Stimulated activated CD4-positive, alpha-beta T cell treated with anti-CD3 and anti-CD28 coated beads, Interleukin-1b, Interleukin-23, amount 100 ng/mL, for 24 hours (primary cell): ENCODE measurements at places on chromosomes 4 and X.

DNA sequence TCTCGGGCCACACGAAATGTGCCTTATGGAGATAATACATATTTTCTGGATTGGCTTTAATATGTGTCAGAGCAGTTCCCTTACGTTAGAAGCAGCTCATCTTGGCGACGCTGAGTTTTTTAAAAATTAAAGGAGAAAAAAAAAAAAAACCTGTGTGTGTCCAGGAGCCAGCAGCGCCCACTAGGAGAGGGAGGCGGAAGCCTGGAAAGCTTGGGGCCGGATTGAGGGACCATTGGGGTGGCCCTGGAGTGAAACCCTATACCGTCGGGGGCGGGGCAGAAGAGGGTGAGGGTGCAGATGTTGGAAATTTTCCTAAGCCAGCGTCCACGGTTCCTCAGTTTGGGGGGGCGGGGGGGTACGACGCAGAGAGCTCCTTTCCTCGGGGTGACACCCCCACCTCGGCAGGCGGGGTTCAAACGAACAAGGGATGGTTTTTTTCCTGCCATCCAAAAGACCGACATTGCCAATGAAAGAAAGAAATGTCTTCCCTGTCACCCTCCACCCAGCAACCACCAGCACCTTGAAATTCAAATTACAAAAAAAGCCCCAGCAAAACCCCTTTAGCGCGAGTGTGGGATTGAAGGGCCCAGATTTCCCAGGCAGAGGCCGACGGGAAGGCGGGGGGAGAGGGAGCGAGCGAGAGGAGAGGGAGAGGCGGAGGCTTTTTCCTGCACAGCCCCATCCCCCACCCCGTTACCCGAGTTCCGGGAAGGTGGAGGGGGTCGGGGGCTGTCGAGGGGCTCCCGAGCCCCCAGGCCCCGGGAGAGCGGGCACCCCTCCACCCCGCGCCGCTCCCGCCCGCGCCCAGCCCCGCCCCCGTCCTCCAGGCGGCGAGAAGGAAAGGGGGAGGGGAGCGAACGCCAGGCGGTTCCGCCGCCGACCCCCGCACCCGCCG is 859 bp downstream of the SMARCA1 start:
- DNase-seq, result no peak

- no peak for DNase-seq
Measured at GRCh38 chrX:149961572-149961971, 23.3 kb upstream of the EOLA2 start.

DNA sequence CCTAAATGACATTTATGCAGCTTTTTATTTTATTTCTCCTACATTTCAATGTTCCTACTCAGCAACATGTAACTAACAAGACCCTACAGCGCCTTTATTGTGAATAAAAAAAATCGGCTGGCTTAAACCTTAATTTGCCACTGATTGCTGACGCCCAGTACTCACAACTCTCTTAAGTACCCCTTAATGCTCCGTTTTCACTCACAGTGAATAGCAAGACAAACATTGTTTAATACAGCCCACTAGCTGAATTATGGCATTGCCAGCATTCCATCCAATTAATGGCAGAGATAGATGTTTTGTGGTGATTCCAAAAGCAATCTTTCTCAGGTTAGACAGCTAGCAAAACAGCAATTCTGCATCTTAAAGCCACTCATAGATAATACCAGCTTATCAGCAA is 61.1 kb downstream of the PPARGC1A start:
- no peak for DNase-seq

DNA sequence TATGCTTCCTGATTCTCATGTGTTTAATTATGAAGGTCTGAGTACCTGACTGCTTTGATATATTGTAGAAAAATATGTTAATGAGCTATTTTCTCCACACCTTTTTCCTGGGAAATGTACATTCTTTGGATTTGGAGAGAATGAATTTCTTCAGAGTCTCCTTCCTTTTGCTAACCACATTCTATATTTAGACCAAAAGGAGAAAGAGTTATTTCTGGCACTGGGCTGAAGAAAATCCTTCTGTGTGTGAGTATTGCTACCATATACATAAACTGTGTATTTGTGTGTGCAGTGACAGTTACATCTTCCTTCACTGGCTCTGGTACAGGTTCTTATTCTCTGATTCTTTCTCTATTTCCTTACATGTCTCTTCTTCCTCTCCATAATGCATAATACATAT is 44.5 kb upstream of the PGRMC2 start:
- no peak for DNase-seq

GRCh38 chr4:35025152-35025834 is 1219.0 kb downstream of the ARAP2 start:
- DNase-seq, result no peak

- no peak for DNase-seq
Measured at GRCh38 chr4:5364406-5364805, 313.1 kb downstream of the STK32B start.

DNA sequence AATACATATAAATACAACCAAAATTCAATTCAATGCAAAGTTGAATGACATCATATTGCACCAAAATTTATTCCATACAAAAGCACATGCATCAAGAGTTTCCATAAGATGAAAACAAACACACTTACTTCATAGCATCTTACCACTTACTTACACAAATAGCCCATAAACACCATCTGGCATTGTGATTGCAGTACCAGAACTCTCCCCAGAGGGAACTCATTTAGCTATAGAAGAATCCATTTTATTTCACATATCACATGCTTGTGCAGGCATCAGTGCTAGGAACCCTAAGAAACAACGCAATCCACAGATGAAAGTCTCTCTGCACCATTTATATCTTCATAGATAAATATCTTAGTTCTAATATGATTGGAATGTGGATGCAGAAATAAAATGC is 77.9 kb downstream of the SLC7A11 start:
- DNase-seq, result no peak

GRCh38 chr4:8737601-8738279 is 133.9 kb downstream of the HMX1 start:
- DNase-seq, result no peak

DNA sequence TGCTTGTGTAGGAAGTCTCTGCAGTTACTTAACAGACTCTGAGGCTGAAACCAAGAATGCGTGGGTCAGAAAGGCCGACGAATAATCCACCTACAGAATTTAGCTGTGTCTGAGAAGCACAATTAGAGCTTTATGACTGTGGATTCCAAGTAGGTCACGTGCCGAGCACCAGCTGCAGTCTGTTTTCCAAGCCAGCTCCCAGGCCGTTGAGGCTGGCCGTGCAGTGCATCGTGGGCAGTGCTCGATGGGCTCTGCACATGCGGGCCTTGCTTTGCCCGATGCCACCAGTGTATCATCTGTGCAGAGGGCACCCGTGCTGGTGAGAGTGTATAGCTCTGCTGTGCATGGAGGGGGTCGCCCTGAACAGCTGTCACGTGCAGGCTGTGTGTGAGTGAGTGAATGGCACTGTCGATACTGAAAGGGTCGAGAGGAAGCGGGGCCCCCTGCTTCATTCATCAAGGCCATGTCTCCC is 67.5 kb upstream of the CLDN34 start:
- DNase-seq, result no peak

DNA sequence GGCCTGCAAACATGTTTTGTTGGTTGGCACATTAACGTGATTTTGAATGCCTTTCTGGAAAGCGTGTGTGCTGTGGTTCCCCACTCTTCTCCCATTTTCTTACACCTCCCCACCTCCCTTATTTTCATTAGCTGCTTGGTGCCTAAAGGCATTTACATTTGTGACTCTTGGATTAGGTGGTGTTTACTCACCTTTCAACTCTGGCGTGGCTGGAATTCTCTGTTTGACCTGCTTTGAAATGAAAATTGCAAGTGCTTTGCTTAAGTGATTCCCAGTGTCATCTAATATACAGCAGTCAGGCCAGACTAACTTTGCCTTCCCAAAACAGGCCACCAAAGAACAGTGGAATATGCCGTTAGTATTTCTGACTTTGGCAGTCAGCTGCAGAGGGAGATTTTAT is 80.5 kb downstream of the NHSL2 start:
- DNase-seq, result no peak

- no peak for DNase-seq
Measured at GRCh38 chrX:129808158-129808828, 28.5 kb downstream of the SASH3 start.

- DNase-seq, result no peak
Measured at GRCh38 chr4:78570117-78570516, 18.5 kb downstream of the ANXA3 start.

DNA sequence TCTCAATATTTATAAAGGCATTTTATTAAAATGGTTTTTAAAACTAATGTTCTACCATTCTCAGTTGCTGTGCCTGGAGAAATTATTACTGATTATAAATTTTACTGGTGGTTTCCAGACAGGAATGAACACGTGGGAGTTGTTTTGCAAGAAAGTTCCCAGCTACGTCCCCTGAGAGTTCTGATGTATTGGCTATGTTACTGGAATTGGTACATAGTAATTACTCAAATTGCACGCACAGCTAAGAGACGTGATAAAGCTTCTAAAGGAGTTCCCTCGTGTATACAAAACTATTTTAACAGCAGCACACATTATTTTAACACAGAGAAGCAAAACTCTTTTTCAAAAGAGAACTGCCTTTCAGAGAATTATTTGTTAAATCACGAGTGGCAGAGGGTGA is 292.2 kb downstream of the NLGN4X start:
- no peak for DNase-seq

DNA sequence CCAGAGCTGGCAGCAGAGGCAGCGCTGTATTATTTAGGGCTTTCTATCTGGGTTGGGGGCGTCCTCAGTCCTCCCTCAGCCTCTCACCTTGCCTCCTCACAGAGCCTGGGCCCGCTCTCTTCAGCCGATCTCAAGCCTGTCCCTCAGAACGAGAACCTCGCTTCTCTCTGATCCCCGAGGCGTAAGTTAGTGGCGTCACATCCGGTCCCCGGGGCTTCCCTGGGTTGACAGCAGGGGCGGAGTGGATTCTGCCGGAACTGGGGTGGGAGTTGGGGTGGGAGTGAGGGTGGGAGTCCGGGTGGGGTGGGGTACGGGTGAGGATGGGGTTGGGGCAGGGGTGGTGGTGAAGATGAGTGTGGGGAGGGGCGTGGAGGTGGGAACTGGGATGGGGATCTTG is at the start of gene MAGEA10:
MAGEA10 (minus strand) TSS at position 190 of the 397 bp plus-strand sequence. CDS start 2,957 bp downstream, outside the sequence.
- no peak for DNase-seq

DNA sequence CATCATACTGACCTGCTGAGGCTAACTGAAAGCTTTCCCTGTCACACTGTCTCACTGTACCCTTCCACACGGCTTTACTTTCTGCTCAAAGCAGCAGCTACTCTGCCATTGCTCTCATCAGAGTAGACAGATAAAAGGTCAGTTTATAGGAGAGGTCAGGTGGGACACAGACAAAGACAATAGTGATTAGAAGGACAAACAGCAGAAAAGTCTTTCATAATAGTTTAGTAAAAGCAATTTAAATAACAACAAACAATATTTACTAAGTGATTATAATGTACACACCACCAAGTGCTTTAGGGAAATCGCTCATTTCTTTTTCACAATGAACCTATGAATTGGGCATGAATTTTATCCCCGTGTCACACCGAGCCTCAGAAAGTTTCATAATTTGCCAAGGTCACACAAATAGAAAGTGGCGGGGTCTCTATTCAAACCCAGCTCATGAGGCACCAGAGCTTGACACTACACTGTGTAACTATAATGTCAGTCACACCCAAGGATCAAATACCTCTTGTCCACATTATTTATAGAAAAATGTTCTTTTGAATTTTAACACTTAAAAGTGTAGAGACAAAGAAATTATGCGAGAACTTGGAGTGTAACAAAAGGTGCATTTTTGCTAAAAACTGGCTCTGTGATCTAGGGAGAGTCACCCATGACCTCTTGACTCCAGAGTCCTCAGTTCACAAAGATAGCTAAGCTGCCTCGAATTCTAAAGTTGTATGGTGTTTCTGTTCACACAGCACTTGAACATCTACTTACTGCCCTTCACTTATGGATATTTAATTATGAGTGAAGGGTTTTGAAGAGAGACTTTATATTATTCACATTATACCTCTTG is 24.5 kb upstream of the SORBS2 start:
- DNase-seq, result no peak

- peak; percentile 30 for DNase-seq
Measured at GRCh38 chrX:22081475-22082092, 49.5 kb downstream of the PHEX start.

- DNase-seq, result no peak
Measured at GRCh38 chr4:2788101-2788500, 4.8 kb upstream of the SH3BP2 start.

DNA sequence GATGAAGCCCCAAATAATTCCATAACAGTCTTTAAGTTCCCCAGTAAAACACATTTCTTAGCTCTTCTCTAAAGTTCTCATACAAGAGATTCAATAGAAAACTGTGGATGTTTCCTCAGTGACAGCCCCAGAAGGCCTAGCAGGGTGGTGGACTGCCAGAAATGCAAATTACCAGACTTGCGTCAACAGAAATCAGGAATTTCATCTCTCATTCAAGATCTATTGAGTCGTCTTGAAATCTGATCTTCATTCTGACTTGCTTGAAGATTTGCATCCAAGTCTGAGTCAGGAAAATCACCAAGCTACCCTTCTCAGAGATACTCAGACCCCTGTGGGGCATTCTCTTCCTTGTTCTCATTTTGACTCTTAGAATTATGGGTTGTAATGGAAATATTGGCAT is 68.9 kb upstream of the NDP start:
- DNase-seq, result no peak

DNA sequence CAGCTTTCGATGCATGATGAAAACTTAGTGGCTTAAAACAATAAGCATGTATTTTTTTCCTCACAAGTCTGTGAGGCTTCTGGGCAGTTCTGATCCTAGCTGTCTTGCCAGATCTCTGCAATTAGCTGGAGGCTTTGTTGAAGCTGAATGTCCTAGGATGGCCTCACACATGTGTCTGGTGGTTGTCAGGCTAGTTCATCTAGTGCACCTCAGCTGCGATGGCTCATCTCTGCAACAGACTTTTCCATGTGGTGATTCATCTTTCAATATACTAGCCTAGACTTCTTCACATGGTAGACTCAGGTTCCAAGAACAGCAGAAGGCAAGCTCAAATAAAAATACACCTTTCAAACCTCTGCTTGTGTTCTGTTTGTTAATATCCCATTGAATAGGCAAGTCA is 66.5 kb upstream of the IL1RAPL1 start:
- DNase-seq, result no peak

- no peak for DNase-seq
Measured at GRCh38 chrX:8279323-8279722, 108.3 kb upstream of the VCX2 start.

DNA sequence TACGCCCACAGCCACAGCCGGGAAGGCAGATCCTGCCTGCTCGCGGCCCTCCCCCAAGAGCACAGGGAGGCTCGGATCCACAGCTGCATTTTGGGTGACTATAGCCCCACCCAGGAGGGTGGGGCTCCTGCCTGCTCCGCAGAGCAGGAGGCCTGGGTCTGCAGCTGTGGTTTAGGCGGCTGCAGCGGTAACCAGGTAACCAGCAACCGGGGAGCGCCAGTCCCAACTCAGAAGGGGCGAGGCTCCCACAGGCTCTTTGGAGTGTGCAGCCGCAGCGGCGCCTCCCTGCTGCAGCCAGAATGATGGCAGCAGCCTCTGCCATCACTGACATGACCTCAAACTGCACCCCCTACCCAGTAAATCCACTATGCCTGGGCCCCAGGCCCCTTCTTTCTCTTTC is 148.0 kb upstream of the F9 start:
- DNase-seq, result no peak
